ENCODE measurements at places on chromosomes 7 and 10.

DNA sequence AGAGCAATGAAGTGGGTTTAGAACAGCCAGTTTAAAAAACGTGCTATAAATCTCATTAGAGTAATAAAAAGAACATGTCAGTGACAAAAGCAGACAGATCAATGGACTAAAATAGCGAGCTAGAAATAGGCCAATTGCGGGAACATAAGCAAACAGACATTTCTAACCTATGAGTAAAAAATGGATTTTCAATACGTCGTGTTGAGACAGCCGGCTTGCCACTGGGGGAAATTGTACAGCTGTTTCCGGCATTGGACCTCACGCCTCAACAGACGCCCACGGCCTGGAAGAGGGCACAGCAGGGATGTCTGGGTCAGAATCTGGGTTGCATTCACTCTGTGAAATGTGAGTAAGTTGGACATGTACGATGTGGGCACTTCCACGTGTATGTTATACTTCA is 92.9 kb downstream of the SVOPL start:
- DNase-seq, result no peak

GRCh38 chr7:50471970-50472369 is 21.8 kb upstream of the FIGNL1 start:
- DNase-seq, result no peak

DNA sequence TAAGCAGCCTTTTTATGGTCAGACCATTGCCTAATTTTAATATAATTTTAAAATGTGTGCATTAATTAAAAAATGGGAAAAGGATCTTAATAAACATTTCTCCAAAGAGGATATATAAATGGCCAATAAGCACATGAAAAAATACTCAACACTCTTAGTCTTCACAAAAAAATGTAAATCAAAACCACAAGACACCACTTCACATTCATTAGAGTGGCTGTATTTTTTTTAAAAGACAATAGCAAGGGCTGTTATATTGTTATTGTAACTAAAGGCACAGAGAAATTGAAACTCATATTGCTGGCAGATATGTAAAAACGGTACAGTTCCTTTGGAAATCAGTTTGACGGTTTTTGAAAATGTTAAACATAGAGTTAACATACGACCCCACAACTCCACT is 3.2 kb upstream of the CROT start:
- no peak for DNase-seq

GRCh38 chr10:75009426-75009825 is 102.0 kb upstream of the SAMD8 start:
- no peak for DNase-seq

DNA sequence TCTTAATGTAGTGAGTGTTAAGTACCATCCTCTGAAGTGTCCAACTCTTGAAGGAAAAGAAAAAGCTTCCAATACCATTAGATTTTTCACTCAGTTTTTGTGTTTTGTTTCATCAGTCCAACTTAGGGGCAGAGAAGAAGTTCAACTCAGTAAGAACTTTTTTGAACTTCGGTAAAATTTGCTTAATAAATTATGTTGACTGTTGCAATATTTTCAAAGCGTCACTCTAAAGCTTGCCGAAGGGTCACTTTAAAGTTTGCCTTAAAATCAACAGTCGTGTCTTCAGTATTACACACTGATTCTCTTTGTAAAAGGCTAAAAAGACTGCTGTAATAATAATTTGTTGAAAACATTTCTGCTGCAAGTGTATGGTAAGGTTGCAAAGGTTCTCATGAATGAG is 17.6 kb downstream of the CD36 start:
- no peak for DNase-seq

DNA sequence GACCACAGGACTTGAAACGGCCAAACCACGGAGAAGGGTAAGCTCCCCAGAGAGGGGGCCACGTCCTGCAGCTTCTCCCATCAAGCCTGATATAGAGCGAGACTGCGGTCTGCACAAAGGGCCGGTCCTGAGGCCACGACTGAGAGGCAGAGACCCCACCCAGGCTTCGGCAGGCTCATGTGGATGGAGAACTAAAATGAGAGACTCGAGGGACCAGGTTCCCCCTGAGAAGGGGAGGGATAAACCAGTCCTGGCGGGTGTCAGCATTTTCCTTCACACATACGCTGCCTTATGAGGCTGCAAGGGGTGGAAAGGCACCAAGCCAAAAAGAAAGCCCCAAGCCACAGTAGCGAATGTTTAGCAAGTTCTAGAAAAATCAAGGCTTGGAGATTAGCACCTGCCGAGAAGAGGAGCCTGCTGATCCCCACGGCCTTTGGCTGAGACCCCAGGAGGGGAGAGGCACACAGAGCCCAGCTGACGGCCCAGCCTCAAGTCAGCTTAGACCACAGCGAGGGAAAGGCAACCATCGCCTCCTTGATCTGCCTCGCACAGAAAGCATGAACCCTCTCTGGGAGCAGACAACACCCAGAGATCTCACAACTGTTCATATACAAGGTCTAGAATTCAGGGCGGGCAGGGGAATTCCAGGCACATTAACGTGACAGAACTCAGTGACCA is 92.6 kb upstream of the RNF32 start:
- DNase-seq, result no peak

- no peak for DNase-seq
Observed at GRCh38 chr10:24455447-24455846, 246.5 kb downstream of the KIAA1217 start.

DNA sequence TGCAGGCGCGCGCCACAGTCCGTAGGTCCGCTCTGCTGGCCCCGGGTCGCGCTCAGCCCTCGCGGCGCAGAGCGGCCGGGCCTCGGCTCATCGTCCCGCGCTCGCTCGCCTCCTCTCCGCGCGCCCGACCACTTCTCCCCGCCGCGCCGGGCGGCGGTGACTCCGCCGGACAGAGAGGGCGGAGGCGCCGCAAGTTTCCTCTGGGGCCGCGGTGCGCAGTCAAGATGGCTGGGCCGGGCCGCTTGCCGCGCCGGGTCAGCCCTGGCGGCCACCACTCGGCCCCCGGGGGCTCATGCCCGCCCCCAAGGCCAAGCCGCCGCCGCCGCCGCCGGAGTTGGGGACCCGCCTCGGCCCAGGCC is 441 bp downstream of the FZD8 start:
- no peak for DNase-seq

- DNase-seq, result no peak
Observed at GRCh38 chr7:45642044-45642443, 67.9 kb downstream of the ADCY1 start.

GRCh38 chr10:92502296-92502808 is 71.5 kb downstream of the IDE start:
- DNase-seq, result no peak

- DNase-seq, result no peak
Observed at GRCh38 chr10:14476641-14477407, 146.1 kb upstream of the FRMD4A start.

DNA sequence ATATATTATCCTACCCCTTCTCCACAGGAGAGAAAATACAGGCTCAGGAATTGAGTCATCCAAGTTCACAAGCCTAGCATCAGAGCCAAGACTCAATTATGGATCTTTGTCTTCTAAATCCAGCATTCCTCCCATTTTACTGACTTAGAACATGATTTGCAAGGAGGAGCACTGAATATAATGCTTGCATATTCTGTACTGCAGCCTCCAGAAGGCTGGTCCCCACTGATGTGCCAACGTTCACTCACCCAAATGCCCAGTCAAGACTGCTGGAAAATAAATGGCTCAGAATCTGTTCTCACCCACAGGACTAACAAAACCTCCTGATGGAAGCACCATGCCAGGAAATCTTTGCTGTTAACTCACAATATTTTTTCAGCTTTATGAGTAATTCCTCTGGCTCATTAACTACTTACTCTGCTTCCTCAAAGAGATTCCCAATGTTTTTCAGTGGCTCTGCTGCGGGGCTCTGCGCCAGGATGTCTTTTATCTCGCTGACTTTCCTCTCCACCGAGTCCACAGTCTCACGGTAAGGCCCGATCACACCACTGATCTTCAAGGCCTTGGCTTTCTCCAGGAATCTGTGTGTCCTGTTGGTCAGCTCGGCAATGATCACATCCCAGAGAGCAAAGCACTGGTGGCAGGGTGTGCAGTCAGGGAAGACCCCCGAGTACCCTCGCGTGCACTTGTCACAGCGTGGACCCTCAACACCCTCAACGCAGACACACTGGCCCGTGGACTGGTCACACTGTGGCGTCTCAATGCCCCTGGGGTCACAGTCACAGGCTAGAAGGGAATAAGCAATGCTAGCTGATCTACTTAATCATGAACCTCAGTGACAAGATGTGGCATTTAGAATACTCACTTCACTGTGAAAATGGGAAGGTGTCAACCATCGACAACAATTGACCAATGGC is 48.8 kb downstream of the DLD start:
- peak; percentile 78 for DNase-seq

GRCh38 chr10:128463991-128464760 is 338.0 kb upstream of the MKI67 start:
- DNase-seq, result no peak

DNA sequence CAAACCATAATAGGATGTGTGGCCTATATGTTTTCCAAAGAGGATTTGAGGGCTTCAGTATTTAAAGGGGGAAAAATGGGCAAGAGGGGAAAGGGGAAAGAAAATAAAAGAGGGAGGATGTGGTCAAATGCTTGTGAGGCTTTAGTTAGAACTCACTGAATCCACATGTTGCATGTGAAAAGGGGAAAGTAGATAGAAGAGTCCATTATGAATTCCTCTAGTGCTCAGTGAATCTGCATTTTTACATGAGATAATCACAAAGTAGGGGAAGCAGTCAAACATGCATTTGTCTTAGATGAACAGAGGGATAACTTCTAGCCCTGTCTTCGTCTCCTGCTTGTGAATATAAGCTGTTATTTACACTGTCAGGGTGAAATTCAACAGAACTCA is 24.6 kb upstream of the AKAP9 start:
- no peak for DNase-seq

- DNase-seq, result no peak
Observed at GRCh38 chr7:76149847-76150691, 51.6 kb upstream of the SRRM3 start.

DNA sequence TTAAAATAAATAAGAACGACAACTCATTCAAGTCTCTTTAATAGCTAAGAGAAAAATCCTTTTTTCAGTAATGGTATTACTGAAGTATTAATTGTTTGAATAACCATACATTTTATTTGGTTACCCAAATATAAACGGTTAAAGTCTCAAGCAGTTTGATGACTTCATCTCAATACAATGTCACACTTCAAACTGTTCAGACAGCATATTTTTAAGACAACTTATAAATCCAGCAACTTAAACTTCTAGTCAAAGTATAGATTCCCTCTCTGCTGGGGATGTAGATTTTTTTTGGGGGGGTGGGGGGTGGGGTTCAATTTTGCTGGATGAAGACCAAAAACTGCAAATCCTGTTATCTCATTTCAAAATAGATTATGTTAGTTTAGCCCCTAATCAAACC is 42.0 kb downstream of the GNA12 start:
- no peak for DNase-seq

- no peak for DNase-seq
Observed at GRCh38 chr10:71799608-71800453, 26.5 kb upstream of the VSIR start.

Measured in aorta (tissue), 5 donors.